NCI-H1417 treated with DMSO at 0.1 percent for 48 hours (cell line): ENCODE measurements at places on chromosomes 11 and 22.

DNA sequence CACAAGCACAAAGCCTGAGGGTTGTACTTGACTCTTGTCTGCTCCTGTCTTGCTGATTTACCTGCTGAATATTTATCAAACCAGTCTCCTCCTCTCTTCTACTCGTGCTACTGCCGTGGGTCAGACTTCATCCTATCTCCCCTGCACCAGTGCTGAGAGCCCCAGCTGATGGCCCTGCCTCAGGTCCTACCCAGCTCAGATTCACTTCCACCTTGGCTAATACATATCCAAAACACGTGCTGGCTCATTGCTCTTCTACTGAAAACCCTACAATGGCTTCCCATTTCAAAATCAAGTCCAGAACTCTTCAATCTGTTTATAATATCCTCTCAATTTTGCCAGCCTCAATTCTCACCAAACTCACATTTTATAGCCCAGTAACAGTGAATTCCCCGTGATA, 48.3 kb downstream of the RAB30 start:
- no peak for DNase-seq

DNA sequence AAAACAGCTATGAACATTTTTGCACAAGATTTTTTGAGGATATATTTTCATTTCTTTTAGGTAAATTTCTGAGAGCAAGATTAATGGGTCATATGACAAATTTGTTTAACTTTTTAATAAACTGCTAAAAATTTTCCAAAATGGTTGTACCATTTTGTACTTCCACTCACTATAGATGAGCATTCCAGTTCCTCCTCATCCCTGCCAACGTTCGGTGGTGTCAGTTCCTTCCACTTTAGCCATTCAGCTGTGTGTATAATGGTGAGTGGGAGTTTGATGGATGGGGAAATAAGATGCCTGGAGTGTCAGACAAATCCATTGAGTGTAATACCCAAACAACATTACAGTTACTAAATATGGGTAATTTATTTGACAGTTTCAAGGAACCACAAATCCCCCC, 49.7 kb downstream of the MIAT start:
- no peak for DNase-seq

- DNase-seq = peak; percentile 100
Observed at GRCh38 chr11:57667736-57668433, at the start of gene ZDHHC5. TSS of gene ZDHHC5 (plus strand) at chr11:57668114. CDS start at chr11:57673091, 4,977 bp downstream.

- no peak for DNase-seq
Observed at GRCh38 chr11:130762638-130763037, 153.6 kb downstream of the SNX19 start.

DNA sequence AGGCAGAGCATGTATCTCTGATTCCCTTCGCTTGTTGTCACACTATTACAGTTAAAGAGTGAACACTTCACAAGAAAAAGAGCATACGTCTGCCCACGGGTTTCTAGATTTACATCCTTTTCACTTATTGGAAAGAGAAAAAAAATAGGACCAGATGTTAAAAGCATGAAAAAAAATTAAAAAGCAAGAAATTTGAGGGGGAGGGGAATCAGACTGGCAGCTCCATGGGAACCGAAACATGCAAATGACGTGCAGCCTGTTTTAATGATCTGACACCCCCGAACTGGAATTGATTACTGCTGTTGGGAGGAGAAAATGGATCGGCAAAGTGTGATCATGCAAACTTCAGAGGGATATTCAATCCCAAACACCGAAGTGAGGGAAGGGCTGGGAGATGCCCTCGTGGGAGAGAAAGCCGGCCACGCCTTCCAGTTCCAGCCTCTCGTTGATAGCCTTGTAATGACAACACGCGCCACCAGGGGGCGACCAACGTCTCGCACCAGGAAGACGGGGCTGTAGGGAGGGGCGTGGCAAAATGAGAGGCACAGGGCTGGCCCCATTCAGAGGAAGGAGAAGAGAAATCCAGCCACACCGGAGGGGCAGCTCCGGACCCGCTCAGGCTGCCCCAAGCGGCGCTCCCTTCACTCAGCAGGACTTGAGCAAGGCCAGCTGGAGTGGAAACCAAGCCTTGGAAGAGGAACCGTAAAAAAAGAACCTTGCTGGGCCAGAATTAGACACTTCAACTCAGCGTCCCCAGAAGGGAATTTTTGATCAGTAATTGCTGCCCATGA, 53.8 kb upstream of the SYT13 start:
- no peak for DNase-seq
